SHP77 (cell line): ENCODE measurements at places on chromosomes 12 and 14.

DNA sequence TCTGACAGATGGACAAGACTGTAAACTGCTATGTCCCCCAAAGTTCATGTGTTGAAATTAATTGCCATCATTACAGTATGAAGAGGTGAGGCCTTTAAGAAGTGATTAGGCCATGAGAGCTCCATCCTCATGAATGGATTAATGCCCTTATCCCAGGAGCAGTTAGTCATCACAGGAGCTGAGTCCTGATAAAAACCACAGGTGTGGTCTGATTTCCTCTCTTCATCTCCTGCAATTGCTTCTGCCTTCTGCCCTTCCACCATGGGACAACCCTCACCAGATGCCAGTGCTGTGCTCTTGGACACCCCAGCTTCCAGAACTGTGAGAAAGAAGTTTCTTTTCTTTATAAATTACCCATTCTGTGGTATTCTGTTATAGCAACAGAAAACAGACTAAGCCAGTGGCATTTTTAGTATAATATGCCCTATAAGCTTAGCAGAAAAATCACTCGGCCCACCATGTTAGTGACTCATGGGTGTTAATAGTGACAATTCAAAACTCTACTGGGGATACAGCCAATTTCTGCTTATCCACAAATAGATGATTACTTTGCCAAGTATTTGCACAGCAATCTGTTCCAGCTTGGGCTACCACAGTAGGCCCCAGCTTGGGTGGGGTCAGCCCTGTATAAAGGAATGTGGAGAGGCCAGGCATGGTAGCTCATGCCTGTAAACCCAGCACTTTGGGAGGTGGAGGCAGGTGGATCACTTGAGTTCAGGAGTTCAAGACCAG is 129.0 kb upstream of the BCL2L14 start:
- DNase-seq, result no peak

- DNase-seq, result no peak
Measured at GRCh38 chr12:112340230-112340629, 42.0 kb downstream of the HECTD4 start.

DNA sequence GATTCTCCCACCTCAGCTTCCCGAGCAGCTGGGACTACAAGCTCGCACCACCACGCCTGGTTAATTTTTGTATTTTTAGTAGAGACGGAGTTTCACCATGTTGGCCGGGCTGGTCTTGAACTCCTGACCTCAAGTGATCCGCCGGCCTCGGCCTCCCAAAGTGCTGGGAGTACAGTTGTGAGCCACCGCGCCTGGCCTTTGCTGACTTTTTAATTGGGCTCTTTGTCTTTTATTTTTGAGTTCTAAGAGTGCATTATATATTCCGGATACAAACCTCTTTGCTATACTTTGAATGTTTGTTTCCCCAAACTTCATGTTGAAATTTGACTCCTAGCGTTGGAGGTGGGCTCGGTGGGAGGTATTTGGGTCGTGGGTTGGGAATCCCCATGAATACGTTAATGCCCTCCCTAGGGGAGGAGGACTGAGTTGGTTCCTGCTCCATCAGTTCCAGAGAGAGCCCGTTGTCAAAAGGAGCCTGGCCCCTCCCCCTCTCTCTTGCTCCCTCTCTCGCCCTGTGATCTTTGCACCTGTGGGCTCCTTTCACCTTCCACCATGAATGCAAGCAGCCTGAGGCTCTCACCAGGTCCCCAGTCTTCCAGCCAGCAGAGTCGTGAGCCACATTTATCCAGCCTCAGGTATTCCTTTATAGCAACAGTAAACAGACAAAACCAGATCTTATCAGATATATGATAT is 103.2 kb upstream of the EVL start:
- DNase-seq, result no peak

- DNase-seq, result no peak
Measured at GRCh38 chr14:71203306-71203705, 296.0 kb downstream of the PCNX1 start.

- DNase-seq, result peak; percentile 68
Measured at GRCh38 chr14:21039585-21040369, 2.4 kb upstream of the RNASE7 start.

DNA sequence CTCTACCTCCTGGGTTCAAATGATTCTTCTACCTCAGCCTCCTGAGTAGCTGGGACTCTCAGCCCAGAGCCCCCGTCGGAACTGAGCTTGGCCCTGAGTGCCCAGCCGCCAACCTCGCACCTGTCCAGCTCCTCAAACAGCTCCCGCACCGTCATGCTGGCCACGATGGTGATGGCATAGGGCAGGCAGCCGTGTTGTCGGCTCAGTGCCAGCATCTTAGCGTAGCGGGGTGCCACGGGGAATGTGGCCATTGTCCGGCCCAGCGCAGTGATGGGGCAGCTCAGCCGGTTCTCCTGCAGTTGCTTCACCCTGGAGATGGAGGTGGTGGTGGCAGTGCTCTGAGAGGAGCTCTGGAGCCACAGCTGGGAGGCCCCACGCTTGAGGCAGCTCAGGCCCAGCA is 32.4 kb downstream of the DHX37 start:
- no peak for DNase-seq

DNA sequence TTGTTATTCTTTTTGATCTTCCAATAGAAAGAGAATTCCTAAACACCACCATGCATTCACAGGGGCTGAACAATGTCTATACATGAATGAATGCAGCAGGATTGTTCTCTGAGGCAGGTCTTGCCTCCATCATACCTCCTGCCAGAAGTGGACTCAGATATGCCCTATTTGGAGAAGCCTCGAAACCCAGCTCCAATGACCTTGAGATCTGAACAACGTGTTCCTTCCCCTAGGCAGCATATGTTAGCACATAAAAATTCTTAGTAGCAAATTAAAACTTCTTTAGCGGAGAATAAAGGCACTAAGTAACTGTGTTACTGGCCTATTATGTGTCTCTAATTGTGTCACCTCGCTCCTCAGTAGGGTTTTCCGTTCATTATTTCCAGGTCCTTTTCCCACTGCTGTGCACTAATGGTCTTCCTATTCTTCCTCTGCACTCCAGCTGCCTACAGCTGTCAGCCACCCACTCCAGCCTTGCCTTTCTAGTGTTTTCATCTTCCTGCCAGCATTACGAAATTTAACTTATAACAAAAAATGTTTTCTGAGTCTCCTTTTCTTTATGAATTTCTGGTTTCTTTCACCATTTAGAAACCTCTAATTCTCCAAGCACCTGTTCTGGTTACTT is 62.6 kb upstream of the IGF1 start:
- no peak for DNase-seq

GRCh38 chr12:113245695-113246477 is 24.6 kb downstream of the TPCN1 start:
- peak; percentile 96 for DNase-seq

GRCh38 chr12:50690925-50691324 is 73.0 kb upstream of the ATF1 start:
- no peak for DNase-seq

GRCh38 chr12:120994589-120995337 is 16.4 kb downstream of the HNF1A start:
- DNase-seq, result no peak

DNA sequence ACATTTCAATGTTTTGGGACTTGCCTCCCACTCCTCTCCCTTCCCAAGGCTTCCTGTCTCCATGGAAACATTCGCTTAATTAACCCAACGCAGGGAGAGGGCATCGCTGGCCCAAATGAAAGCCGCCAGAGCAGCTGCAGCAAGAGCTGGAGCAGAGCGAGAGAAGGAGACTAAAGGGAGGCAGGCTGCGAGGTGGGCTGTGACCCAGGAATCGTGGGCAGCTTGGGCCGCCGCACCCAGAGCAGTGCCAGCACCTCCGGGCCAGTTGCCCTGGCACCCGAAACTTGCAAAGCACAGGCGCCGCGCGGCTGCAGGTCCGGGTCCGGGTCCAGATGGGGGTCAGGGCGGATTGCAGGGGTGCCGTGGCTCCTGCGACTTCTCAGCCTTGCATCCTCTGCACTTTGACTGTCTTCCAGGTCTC is 43.5 kb upstream of the PTPRQ start:
- DNase-seq, result no peak

GRCh38 chr12:111316671-111317070 is 52.2 kb downstream of the PHETA1 start:
- no peak for DNase-seq
